CD4-positive, alpha-beta T cell treated with Interleukin-17A for 1 hour (primary cell): ENCODE measurements at places on chromosomes 11 and 22.
A peak's percentile ranks its signal among the peaks of the same experiment; 100 is the strongest.

- DNase-seq, result no peak
These were observed 5.0 kb downstream of the EED start for GRCh38 chr11:86249307-86250098.

GRCh38 chr11:124608147-124608546 is 3.1 kb upstream of the PANX3 start:
- DNase-seq, result no peak

- no peak for DNase-seq
These were observed 16.0 kb downstream of the TNRC6B start for GRCh38 chr22:40193429-40194421.

GRCh38 chr11:4059424-4059823 is 35.2 kb upstream of the RRM1 start:
- no peak for DNase-seq

GRCh38 chr11:10715571-10715970 is 22.0 kb upstream of the IRAG1 start:
- DNase-seq, result no peak

- no peak for DNase-seq
These were observed 7.8 kb downstream of the SEPTIN3 start for GRCh38 chr22:41976961-41977566.

DNA sequence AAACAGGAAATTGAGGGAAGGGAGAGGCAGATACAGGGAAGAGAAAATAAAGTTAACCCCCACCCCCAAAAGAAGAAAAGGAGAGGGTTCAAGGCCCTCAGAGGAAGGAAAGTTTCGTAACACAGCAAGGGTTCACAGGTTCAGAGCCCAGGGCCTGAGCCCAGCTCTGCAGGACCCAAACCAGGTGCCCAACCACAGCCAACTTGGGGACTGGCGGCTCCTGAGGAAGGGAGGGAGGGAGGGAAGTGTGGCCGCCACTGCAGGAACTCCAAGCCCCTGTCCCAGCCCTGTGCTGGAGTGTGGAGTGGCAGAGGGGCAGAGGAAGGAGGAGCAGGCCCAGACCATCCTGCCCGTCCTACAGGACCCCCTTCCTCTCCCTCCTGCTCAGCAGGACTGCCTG is 59.2 kb downstream of the ELFN2 start:
- no peak for DNase-seq

GRCh38 chr11:36492724-36493304 is 17.3 kb downstream of the TRAF6 start:
- DNase-seq, result peak; percentile 72

DNA sequence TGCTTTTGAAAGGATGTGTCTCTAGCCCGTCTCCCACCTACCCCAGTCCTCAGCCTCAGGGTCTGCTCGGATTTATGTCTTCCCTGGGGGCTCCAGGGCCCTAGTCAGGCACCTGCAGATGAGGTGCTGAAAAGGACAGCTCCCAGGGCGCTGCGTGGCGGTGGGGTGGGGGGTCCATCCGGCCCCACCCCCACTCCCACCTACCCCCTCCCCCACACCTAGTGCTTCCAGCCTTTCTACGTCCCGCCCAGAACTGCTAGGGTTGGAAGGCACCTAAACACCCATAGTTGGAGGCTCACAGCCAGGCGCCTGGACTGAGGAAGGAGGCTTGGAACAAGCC is 1.4 kb upstream of the ROBO3 start:
- no peak for DNase-seq

DNA sequence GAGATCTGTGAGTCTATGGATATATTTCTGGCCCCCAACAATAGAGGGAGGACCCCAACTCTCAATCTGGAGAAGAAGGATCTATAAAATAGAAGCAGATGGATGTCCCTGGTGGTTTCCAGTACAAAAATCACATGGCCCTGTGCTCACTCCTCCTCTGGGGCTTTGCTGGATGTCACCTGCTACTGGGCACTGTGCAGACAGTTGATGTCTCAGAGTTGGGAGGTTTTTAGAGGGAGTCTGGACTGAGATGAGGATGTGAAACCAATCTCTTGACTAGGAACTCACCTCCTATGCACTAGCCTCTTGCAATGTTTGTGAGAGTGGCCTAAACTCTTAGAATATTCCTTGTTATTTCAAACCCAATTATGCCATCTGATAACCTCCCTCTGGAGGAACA is 107.2 kb downstream of the SCN3B start:
- no peak for DNase-seq

GRCh38 chr11:33941637-33942160 is 49.8 kb upstream of the LMO2 start:
- no peak for DNase-seq

DNA sequence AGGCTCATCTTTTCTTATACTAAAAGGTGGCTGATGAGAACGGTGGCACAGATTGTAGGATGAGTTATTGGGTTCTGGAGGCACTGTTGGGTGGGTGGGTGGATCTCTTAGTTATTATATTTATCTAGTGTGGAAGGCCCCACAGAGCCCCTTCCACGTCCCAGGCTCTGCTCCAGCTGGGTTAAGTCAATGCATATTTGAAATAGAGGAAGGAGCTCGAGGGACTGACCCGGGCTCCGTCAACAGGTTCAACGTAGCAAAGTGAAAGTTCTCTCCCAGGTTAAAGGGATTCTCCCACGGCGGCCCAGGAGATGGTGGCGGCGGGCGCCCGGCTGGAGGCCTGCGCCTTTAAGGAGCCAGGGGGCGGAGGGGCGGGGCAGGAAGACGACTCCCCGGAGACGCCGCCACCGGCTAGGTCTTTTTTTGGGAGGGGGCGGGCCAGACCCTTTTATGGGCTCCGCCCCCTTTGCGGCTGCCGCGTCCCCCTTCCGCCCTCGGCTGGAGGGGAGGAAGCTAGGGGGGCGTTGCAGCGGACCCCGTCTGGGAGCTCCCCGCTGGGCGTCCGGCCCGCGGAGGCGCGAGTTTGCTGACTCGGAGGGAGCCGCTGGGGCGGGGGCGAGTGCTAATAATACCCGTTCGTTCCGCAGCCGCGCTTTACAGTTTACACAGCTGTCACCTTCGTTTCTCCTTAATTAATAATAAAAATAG is 1.5 kb upstream of the INPPL1 start:
- peak; percentile 94 for DNase-seq

GRCh38 chr11:73542175-73542574 is 55.7 kb downstream of the FAM168A start:
- no peak for DNase-seq

DNA sequence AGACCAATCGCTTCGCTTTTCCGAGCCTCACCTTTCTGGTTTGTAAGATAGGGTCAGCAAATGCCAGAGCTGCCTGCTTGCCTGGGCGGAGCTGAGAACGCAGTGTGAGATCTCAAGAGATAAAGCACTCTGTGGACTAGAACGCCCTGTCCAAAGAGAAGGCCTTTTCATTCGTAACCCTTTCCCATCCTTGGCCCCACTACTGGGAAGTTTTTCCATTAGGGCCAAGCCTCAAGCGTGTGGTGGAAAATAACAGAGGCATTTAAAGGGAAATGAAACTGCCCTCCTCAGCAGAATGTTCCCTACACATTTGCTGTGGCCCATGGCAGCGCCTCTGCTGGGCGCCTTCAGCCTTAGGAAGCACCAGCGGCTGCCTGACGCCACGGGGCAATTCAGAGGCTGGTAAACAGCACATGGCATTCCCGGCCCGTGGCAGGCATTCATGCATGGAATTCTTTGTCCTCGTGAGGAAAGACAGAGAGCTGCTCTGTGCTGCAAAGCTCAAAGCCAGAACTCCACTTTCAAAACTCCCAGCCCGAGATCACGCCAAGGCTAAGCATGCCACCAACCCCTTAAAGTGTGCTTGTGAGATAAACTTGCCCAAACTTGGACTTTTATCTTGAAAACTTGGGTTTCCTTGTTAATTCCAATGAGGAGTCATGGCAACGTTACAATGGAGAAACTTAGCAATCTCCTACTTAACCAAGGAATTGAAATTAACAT is 38.1 kb downstream of the AHNAK start:
- no peak for DNase-seq

DNA sequence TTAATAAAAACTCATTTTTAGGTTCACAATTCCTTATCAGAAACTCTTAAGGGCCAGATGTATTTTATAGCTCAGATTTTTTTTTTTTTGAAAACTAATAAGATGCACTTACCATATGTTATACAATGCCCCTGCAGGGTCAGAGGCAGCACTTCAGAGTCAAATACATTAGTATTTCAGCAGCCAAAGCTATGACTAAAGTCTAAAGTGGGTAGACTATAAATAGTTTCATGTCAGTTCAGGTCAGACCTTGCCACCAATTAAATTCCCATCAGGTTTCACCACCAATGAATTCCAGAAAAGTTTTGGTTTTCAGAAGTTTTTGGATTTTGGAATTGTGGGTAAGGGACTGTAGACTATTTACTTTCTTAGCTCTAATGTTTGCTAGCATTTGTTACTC is 75.9 kb downstream of the FAM83F start:
- no peak for DNase-seq

GRCh38 chr22:24322522-24322921 is 51.9 kb downstream of the SPECC1L start:
- no peak for DNase-seq

- no peak for DNase-seq
These were observed 237.9 kb downstream of the LUZP2 start for GRCh38 chr11:24734742-24735237.

DNA sequence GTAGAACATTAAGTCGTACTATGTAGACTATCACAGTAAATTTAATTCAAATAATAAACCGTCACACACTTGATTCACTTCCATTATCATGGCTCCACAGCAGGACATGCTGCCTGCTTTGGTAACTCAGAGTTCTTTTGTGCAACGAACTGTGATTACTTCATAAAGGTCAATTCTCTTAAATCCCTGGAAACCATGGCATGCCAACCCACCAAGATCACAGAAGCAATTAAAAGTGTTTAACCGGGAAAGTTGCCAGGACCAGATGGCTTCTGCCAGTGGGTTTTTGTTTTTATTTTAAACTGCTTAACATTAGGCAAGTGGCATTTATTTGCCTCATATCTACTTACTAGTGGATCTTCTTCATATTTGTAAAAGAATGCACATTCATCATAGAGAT is 1162.1 kb downstream of the DLG2 start:
- no peak for DNase-seq

- peak; percentile 98 for DNase-seq
These were observed 642 bp upstream of the CDK2AP2 start for GRCh38 chr11:67508486-67509121.

GRCh38 chr22:24189249-24190158 is 8.2 kb downstream of the SUSD2 start:
- peak; percentile 36 for DNase-seq

GRCh38 chr11:59877325-59877724 is 1.3 kb upstream of the OOSP3 start:
- no peak for DNase-seq

- no peak for DNase-seq
These were observed 11.2 kb downstream of the FOLR1 start for GRCh38 chr11:72203163-72203562.

DNA sequence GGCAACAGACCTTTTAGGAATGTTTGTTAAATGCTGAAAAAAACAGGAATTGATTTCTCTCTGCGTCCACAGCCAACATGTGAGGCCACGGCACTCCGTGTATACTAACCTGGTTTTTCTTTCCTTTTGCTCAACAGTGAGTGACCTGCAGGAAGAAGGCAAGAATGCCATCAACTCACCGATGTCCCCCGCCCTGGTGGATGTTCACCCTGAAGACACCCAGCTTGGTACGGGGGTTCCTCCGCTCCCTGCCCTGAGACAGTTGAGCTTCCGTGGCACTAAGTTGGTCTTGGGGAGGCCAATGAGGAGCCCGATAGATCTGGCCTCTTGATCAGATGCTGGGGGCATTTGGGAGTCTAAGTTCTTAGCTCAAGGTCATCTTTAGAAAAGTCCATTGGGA is 69.7 kb downstream of the PARVB start:
- DNase-seq, result no peak

GRCh38 chr11:122793515-122793914 is 44.8 kb upstream of the CRTAM start:
- no peak for DNase-seq

DNA sequence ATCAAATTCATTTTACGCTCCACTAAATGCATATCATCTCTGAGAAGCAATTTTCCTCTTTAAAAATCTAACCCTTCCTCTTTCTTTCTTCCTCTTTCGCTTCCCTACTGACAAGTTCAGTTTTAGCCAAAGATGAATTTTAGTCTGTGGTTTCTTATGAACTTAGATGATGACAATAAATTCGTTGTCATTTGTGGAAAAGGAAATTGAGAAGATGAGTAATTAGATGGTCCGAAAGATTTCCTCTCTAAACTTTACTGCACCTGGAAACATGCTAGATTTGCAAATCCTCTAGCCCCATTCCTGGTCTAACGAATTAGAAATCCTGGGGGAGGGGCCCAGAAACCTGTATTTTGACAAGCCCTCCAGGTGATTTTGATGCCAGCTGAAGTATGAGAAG is 855.4 kb upstream of the CHORDC1 start:
- DNase-seq, result no peak

DNA sequence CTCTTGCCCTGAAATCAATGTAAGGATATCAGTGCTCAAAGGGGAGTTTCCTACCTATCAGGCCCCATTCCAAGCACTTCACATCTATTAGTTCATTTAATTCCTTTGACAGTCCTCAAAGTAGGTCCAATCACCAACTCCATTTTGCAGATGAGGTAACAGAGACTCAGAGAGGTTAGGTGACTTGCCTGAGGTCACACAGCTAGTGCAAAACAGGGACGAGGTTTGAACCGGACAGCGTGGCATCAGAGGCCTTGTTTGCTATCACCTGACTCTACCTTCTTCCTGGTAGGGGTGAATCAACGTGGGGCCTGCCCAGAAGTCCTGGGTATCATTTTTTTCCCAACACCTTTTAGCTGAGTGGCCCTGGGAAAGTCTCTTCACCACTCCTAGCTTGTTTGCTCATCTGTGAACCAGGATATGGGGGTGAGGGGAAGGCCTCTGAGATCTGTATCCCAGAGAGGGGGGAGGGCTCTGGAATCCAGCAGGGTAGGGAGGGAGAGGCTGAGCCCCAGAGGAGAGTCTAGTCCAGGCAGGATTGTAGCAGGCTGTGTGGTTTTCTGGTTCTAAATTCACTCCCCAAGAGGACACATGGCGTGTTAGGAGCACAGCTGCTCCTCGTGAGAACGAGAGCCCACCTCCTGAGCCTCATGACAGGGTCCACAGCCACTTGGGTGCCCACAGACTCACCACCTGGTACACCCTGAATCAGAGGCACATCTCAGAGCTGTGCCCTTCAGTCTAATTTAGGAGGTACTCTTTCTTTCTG is 174.7 kb downstream of the MN1 start:
- DNase-seq, result no peak

DNA sequence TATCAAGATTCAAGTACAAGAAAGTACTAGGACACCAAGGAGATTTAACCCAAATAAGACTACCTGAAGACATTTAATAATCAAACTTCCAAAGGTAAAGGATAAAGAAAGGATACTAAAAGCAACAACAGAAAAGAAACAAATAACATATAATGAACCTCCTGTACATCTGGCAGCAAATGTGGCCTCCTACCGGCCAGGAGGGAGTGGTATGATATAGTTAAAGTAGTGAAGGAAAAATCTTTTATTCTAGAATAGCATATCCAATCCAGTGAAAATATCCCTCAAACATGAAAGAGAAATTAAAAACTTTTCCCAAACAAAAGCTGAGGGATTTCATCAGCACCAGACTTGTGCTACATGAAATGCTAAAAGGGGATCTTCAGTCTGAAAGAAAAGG is 104.7 kb upstream of the GUCY1A2 start:
- DNase-seq, result no peak
